ENCODE measurements at places on chromosomes 2 and 18.

DNA sequence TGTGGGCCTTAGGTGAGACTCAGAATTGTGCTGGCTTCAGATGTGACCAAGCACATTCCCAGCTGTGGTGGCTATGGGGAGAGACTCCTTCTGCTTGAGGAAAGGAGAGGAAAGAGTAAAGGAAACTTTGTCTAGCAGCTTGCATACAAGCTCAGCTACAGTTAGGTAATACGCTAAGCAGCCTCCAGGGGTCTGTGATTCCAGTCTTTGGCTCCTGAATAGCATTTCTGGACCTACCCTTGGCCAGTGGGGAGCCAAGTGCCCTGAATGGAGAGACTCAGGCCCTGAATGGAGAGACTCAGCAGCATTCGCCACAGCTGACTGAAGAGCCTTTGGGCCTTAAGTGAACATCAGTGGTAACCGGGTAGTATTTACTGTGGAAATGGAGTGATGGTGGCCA, 227.4 kb upstream of the CDH7 start:
- no peaks in the 10 kb centered on the region for H3K4me1 ChIP-seq
- H3K27ac ChIP-seq: no peak overlapping the region
- no peak for DNase-seq
- no peak overlapping the region for H3K4me3 ChIP-seq

GRCh38 chr2:240780023-240780700, 39.9 kb downstream of the KIF1A start:
- H3K27me3 ChIP-seq: no peaks in the 10 kb centered on the region
- no peak overlapping the region for H3K27ac ChIP-seq
- H3K4me1 ChIP-seq: no peaks in the 10 kb centered on the region
- DNase-seq: peak; percentile 42
- H3K4me3 ChIP-seq: no peak overlapping the region
- no peaks in the 10 kb centered on the region for H3K36me3 ChIP-seq

DNA sequence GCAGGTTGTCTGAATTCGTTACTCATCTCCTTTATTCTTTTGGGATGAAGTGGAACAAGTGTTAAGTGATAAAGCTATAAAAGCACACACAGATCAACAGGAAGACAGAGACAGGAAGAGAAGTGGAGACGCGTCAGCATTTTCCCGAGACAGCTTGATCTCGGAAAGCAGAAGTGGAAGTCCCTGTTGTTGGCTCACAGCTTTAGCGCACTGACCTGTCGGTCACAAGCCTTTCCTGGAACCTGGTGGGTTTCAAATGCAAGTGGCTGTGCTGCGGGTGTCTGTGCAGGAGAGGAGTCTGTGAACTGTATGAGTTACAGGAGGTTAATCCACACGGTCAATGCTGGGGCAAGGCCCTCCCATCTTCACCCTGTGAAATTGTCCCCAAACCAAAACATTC, 116.6 kb upstream of the PELI1 start:
- H3K4me3 ChIP-seq: peak overlapping the region; percentile 36
- no peaks in the 10 kb centered on the region for H3K36me3 ChIP-seq
- H3K4me1 ChIP-seq: peaks cover 6% of the 10 kb centered on the region
- H3K27ac ChIP-seq: peak overlapping the region; percentile 21
- H3K27me3 ChIP-seq: no peaks in the 10 kb centered on the region
- no peak for DNase-seq

- no peak overlapping the region for H3K4me3 ChIP-seq
- no peaks in the 10 kb centered on the region for H3K4me1 ChIP-seq
- no peak overlapping the region for H3K27ac ChIP-seq
- no peaks in the 10 kb centered on the region for H3K27me3 ChIP-seq
Measured at GRCh38 chr18:79570266-79571201, 109.1 kb upstream of the CTDP1 start.

- H3K36me3 ChIP-seq: no peaks in the 10 kb centered on the region
- H3K27me3 ChIP-seq: no peaks in the 10 kb centered on the region
- peaks cover 25% of the 10 kb centered on the region for H3K4me1 ChIP-seq
- no peak overlapping the region for H3K27ac ChIP-seq
Measured at GRCh38 chr18:46624127-46624526, 32.9 kb downstream of the LOXHD1 start.

GRCh38 chr18:76357174-76357573, 137.9 kb downstream of the ZNF516 start:
- no peaks in the 10 kb centered on the region for H3K36me3 ChIP-seq
- H3K27me3 ChIP-seq: no peaks in the 10 kb centered on the region
- H3K27ac ChIP-seq: no peak overlapping the region

- no peak for DNase-seq
- H3K27me3 ChIP-seq: no peaks in the 10 kb centered on the region
- H3K27ac ChIP-seq: no peak overlapping the region
- no peak overlapping the region for H3K4me3 ChIP-seq
- no peaks in the 10 kb centered on the region for H3K4me1 ChIP-seq
Measured at GRCh38 chr2:149617476-149617875, 29.9 kb upstream of the MMADHC start.

DNA sequence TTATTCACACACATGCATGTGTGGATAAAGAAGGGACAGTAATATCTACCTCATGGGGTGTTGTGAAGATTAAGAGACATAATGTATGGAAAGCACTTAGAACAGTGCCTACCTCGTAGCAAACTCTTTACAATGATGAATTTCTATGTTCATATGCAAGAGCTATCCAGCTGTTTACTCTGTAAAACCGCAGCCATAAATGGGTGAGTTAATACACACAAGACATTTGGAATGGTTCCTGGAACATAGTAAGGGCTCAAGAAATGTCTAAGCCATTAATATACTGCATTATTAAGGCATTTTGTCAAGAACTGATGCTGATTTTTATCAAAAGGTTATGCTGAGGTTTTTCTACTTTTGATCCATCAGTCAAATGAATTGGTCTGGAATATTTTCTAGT, 1076.2 kb downstream of the TSN start:
- no peak overlapping the region for H3K4me3 ChIP-seq
- no peak for DNase-seq
- no peaks in the 10 kb centered on the region for H3K27me3 ChIP-seq
- no peaks in the 10 kb centered on the region for H3K36me3 ChIP-seq

DNA sequence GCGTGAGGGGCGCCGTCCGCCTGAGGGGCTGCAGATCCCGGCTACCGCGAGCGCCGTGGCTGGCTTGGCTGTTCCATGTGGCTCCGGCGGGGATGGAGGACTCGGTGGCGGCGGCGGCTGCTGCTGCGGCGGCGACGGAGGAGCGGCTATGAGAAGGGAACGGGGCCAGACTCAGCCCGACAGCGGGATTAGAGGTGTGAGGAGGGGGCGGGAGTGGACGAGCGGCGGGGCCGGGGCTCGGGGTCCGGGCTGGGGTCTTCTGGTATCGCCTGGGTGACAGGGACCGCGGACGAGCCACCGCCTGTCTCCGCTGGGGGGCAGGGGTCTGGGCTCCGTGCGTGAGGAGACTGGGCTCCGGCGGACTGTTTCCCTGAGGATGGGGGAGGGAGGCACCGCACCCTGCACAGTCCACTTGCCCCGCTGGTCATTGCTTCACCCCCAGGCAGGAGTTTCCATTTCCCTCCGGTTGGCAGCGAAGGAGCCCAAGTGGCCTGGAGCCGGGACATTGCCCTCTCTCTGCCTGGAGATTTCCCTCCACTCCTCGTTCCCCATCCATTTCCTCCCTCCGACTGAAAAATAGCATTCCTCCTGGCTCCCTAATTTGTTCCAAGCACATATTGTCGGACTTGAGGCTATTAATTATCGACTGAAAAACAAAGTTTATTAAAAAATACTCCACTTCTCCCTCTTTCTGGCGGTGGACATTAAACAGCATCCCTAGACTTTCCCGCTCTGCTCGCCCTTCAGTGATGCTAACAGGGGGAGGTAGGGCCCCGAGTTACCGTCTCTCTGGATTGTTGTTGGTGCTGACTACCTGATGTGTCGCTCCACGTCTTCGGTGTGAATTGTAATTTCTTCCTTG, 577 bp downstream of the EHBP1 start:
- H3K4me1 ChIP-seq: peaks cover 22% of the 10 kb centered on the region
- H3K4me3 ChIP-seq: peak overlapping the region; percentile 66
- no peak for DNase-seq
- peak overlapping the region; percentile 35 for H3K27ac ChIP-seq

- H3K36me3 ChIP-seq: no peaks in the 10 kb centered on the region
- no peaks in the 10 kb centered on the region for H3K27me3 ChIP-seq
- no peak for DNase-seq
- no peaks in the 10 kb centered on the region for H3K4me1 ChIP-seq
- no peak overlapping the region for H3K4me3 ChIP-seq
- no peak overlapping the region for H3K27ac ChIP-seq
Measured at GRCh38 chr2:28736034-28736433, 15.6 kb upstream of the PPP1CB start.

- no peak for DNase-seq
- H3K27ac ChIP-seq: no peak overlapping the region
- H3K27me3 ChIP-seq: no peaks in the 10 kb centered on the region
- H3K4me3 ChIP-seq: no peak overlapping the region
- H3K4me1 ChIP-seq: no peaks in the 10 kb centered on the region
Measured at GRCh38 chr18:61808286-61808685, 84.5 kb downstream of the RNF152 start.

DNA sequence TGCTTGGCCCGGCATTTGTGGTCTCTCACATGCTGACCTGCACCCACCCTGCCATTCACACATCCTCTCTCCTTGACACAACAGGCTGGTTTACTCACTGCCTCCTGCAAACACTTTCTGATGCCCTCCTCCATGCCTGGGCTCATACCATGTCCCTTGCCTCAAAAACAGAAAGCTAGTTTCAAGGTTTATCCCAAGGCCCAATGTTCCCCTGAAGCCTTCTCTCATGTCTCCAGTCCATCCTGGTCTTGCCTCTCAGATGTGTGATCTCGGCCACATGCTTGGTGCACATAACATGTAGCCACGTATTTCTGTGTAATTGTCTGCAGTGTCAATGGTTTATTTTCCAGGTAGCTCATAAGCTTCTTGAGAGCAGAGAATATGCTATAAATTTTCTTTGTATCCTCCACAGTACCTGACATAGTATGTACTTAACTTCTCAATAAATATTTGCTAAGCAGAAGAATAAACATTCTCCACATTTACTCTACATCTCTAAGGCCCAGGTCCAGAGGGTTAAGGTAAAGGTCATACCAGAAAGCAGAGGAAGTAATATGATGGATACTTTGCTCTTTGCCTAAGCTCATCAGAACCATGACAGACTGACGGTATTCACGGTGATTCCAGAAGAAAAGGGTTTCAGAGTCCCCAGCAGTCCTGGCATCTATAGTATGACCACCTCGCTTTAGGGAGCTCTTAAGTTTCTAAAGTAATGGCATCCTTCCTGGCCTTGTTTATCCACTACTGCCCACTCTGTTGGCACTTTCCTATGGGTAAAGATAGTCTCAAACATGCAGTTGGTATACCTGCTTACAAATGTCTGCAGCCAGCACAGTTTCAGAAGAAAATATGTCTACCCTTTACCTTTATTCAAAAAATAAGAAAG, 163.4 kb upstream of the ZFP36L2 start:
- H3K27me3 ChIP-seq: no peaks in the 10 kb centered on the region
- no peak overlapping the region for H3K4me3 ChIP-seq
- DNase-seq: no peak
- peaks cover 8% of the 10 kb centered on the region for H3K4me1 ChIP-seq
- no peak overlapping the region for H3K27ac ChIP-seq

GRCh38 chr2:218863021-218863520, 3.5 kb downstream of the WNT6 start:
- H3K4me3 ChIP-seq: no peak overlapping the region
- DNase-seq: no peak
- H3K27ac ChIP-seq: no peak overlapping the region
- H3K27me3 ChIP-seq: peaks cover 30% of the 10 kb centered on the region
- H3K4me1 ChIP-seq: peaks cover 18% of the 10 kb centered on the region

GRCh38 chr2:72130659-72131360, 16.9 kb downstream of the CYP26B1 start:
- H3K4me3 ChIP-seq: no peak overlapping the region
- no peaks in the 10 kb centered on the region for H3K4me1 ChIP-seq
- no peaks in the 10 kb centered on the region for H3K27me3 ChIP-seq
- H3K27ac ChIP-seq: no peak overlapping the region
- no peaks in the 10 kb centered on the region for H3K36me3 ChIP-seq

DNA sequence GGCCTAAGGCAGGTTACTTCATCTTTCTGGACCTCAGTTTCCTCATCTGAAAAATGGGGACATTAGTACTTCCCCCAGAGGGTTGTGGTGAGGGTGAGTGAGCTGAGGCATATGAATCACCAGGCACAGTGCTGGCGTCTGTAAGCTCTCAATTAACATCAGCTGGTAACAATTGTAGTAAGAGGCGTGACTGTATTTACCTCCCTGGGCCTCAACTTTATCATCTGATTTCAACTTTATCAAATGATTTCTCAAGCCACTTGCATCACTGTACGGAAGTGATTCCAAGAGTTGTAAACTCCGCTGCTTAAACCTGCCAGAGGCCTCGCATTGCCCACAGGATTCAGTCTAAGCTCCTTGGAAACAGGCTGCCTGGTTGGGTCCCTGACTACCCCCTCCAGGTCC, 53.6 kb upstream of the PKDCC start:
- no peaks in the 10 kb centered on the region for H3K36me3 ChIP-seq
- DNase-seq: no peak
- no peaks in the 10 kb centered on the region for H3K27me3 ChIP-seq

- no peaks in the 10 kb centered on the region for H3K27me3 ChIP-seq
- no peak overlapping the region for H3K4me3 ChIP-seq
- no peaks in the 10 kb centered on the region for H3K36me3 ChIP-seq
- H3K4me1 ChIP-seq: no peaks in the 10 kb centered on the region
Measured at GRCh38 chr2:225488743-225489142, 89.2 kb downstream of the NYAP2 start.

DNA sequence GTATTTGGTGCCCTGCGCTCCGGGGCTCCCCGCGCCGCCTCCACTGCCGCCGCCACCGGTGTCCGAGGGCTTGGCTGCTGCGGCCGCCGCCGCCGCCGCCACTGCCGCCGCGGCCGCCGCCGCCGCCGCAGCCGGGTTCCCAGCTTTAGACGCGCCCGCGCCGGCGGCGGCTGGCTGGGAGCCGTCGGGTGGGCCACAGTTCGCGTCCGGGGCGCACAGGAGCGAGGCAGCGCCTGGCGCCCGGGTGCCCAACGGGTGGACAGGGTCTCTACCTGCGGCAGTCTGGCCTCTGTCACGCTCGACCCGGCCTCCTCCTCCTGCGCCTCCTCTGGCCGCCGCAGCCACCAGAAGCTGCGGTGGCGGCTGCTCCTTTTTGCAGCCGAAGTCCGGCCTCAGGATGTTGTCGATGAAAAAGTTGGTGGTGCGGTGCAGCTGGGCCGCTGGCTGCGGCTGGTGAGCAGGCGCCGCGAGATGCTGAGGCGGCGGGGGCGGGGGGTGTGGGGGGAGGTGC, 951 bp downstream of the EN1 start:
- H3K36me3 ChIP-seq: no peaks in the 10 kb centered on the region
- H3K27ac ChIP-seq: no peak overlapping the region
- peaks cover 50% of the 10 kb centered on the region for H3K27me3 ChIP-seq
- no peak overlapping the region for H3K4me3 ChIP-seq
- DNase-seq: no peak
- peaks cover 5% of the 10 kb centered on the region for H3K4me1 ChIP-seq

GRCh38 chr2:53536583-53537361, 230.8 kb upstream of the CHAC2 start:
- H3K4me3 ChIP-seq: no peak overlapping the region
- no peak overlapping the region for H3K27ac ChIP-seq
- DNase-seq: no peak

Data from CD8-positive, alpha-beta memory T cell (primary cell).